ENCODE measurements at places on chromosomes 3 and 15. TPM values are rescaled to one million over a fixed set of nuclear protein-coding genes. Genes with fewer than 3 reads are reported as not detected.
A peak's percentile ranks its signal among the peaks of the same experiment; 100 is the strongest.

The SEMA5B gene
- not detected for total RNA-seq

The GUCA1C gene
- total RNA-seq: not detected

The TMEM108 gene
- total RNA-seq: 0.36 TPM

- no peak for DNase-seq
These were observed 72.9 kb upstream of the GALNT15 start for GRCh38 chr3:16101295-16102186.

DNA sequence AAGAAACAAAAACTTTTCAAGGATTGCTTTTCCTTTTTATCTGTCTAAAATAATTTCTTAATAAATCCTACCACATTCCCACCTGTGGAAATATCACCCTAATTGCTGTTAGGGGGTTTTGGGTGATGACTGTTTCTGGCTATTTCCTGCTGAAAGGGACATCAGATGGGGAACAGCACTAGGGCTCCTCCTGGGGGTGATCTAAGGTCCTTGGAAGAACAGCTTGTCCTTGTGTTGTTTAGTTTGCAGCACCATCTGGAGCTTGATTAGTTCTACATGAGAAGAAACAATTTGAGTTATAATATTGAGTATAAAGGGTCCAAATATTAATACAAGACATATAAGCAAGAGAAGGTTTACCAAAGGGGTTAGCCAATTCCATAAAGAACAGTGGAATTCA, 18.7 kb downstream of the OR5H15 start:
- no peak for DNase-seq

GRCh38 chr15:48541341-48542278, 103.9 kb downstream of the FBN1 start:
- no peak for DNase-seq

- no peak for DNase-seq
These were observed 123.2 kb upstream of the FEZF2 start for GRCh38 chr3:62496503-62496902.

GRCh38 chr15:71545223-71545760, 265.1 kb upstream of the NR2E3 start:
- DNase-seq: no peak

DNA sequence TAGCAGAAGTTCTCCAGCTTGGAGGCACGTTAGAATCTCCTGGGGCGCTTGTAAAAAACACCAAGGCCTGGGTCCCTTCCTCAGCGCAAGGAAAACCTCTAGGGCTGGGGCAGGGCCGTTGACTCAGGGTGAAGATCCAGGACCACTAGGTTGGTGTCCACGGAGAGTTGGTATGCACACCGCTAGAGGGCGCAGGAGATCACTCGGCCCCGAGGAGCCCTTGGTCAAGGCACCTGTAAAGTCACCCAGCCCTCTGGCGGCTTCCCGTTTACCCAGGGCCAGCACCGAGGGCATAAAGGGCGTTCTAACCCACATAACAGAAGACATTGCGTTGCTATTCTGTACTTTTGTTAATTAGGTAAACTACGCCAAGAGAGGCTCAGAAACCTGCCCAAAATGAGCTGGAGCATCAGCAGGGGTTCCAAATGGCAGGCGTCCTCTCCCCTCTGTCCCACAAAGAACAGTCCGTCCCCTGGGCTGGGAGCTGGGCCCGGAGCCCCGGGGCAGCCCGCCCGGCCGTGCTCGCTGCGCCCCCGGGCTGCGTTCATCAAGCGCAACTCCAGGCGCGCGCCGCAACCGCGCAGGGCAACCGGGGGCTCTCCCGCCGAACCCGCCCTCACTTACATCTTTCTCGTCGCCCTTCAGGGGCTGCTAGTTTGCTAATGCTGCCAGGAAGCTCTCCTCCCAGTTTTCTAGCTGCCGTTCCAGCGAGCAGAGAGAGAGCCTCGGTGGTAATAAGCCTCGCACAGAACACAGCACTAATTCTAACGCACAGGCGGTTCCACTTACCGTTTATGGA, 332.1 kb downstream of the ARRDC4 start:
- DNase-seq: peak; percentile 76

- DNase-seq: no peak
These were observed 32.0 kb downstream of the PIK3CA start for GRCh38 chr3:179179979-179180759.

- DNase-seq: peak; percentile 96
These were observed 24.8 kb downstream of the GABRA5 start for GRCh38 chr15:26891448-26892181.

DNA sequence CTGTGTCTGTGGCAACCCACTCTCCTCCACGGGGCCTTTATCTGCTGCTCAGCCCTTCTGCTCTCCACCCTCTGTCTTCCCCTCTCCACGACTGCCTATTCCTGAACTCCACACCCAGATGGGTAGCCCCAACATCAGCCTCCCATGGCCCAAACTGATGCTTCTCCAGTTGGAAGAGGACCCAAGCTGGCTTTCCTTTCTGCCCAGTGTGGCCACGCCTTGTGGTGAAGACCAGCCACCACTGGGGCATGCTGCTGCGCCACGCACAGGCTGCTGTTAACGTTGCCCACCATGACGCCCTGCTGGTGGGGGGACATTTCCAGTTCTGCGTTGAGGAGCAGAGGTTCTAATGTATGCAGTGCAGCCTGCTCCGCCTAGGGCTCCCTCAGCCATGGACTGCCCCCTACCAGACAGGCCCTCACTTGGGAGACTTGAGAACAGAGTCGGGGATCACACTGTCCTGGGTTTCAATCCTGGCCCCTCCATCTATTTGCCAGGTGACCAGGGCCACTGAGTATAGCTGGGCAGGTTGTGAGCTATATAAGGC, 26.9 kb downstream of the CFAP100 start:
- peak; percentile 41 for DNase-seq

DNA sequence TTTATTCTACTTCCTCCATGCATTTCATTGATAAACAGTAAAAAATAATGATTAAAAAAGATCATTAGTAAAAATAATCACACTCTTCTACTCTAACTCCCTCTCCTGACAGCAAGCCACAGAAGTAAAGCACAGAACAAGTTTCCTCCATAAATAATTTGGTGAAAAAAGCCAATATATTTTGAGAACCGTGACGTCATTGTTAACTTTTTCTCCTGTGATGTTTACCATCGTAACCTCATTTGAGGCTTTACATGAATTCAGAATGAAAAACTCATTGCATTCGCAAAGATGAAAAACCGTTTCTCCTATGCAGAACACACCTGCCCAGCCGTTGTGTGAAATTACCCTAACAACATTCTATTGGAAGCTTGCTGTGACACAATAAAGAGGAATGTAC, 120.7 kb downstream of the NSUN3 start:
- DNase-seq: no peak

All from osteoblast (primary cell).